ENCODE measurements at places on chromosomes 7 and 10. TPM values are rescaled to one million over a fixed set of nuclear protein-coding genes. Genes with fewer than 3 reads are reported as not detected.

INHBA gene
- 19.2 TPM for total RNA-seq

FAM25C gene
- total RNA-seq: not detected

NEBL gene
- 3.5 TPM for total RNA-seq

TCERG1L gene
- total RNA-seq: not detected

DDC gene
- not detected for total RNA-seq

NOM1 gene
- total RNA-seq: 20.8 TPM

ABCF2 gene
- 36.1 TPM for total RNA-seq

CYP2W1 gene
- 0.23 TPM for total RNA-seq

NUTM2D gene
- total RNA-seq: 2.3 TPM

PRKAR1B gene
- total RNA-seq: 25.2 TPM

SEMA3E gene
- 20.4 TPM for total RNA-seq

UCN3 gene
- total RNA-seq: not detected

GSDME gene
- 11.2 TPM for total RNA-seq

SPDYE2 gene
- not detected for total RNA-seq

LRRN3 gene
- 0.80 TPM for total RNA-seq

NPSR1 gene
- total RNA-seq: not detected

SPDYE18 gene
- total RNA-seq: 1.7 TPM

ANKRD2 gene
- total RNA-seq: not detected

CHCHD1 gene
- total RNA-seq: 19.4 TPM

FAS gene
- 27.5 TPM for total RNA-seq

WDFY4 gene
- 7.3 TPM for total RNA-seq

IFIT2 gene
- 5.0 TPM for total RNA-seq

PPP1R17 gene
- total RNA-seq: not detected

VAX1 gene
- total RNA-seq: not detected

GOLGA7B gene
- total RNA-seq: 0.29 TPM

PPP1R3C gene
- total RNA-seq: 81.3 TPM

GHRHR gene
- not detected for total RNA-seq

PNLIPRP1 gene
- not detected for total RNA-seq

ADAM12 gene
- total RNA-seq: 1.2 TPM

FAM241B gene
- 4.6 TPM for total RNA-seq

POR gene
- 65.3 TPM for total RNA-seq

UPP1 gene
- 7.1 TPM for total RNA-seq

PANK1 gene
- total RNA-seq: 2.0 TPM

LBX1 gene
- not detected for total RNA-seq

PRRT4 gene
- total RNA-seq: 1.8 TPM

LLCFC1 gene
- total RNA-seq: not detected

Data from esophagus muscularis mucosa (tissue), 4 donors.